ENCODE measurements at places on chromosomes 6 and 20. TPM values are rescaled to one million over a fixed set of nuclear protein-coding genes. Genes with fewer than 3 reads are reported as not detected.

APCDD1L gene
- total RNA-seq, result 2.9 TPM

MYB gene
- 0.43 TPM for total RNA-seq

KHDC1 gene
- total RNA-seq, result 3.9 TPM

OXT gene
- not detected for total RNA-seq

C6orf15 gene
- total RNA-seq, result not detected

SIRPD gene
- total RNA-seq, result under 0.01 TPM

LPIN3 gene
- total RNA-seq, result 5.6 TPM

EPHA7 gene
- total RNA-seq, result 0.32 TPM

ADTRP gene
- total RNA-seq, result 1.3 TPM

GUCA1A gene
- total RNA-seq, result not detected

TGM2 gene
- total RNA-seq, result 2,020 TPM

CST5 gene
- total RNA-seq, result not detected

PPP1R14C gene
- total RNA-seq, result not detected

TULP1 gene
- not detected for total RNA-seq

TRIM15 gene
- total RNA-seq, result not detected

NCOA6 gene
- 8.6 TPM for total RNA-seq

OR2H1 gene
- total RNA-seq, result not detected

All from fibroblast of villous mesenchyme (primary cell).